ENCODE measurements at places on chromosomes 4 and X. TPM values are rescaled to one million over a fixed set of nuclear protein-coding genes. Genes with fewer than 3 reads are reported as not detected.

Gene SLC39A8
- 57.0 TPM for total RNA-seq

Gene MAGEB10
- total RNA-seq = not detected

Gene SSX4
- not detected for total RNA-seq

Gene ASB12
- 0.51 TPM for total RNA-seq

Gene EFHC2
- not detected for total RNA-seq

Gene POU4F2
- not detected for total RNA-seq

Gene DIPK2B
- total RNA-seq = not detected

Gene ITM2A
- not detected for total RNA-seq

Measured in OCI-LY7 (cell line).